Jurkat, Clone E6-1 (cell line): ENCODE measurements at places on chromosomes 13 and 19.

- DNase-seq: no peak
Measured at GRCh38 chr13:94329277-94329676, 150.2 kb downstream of the DCT start.

DNA sequence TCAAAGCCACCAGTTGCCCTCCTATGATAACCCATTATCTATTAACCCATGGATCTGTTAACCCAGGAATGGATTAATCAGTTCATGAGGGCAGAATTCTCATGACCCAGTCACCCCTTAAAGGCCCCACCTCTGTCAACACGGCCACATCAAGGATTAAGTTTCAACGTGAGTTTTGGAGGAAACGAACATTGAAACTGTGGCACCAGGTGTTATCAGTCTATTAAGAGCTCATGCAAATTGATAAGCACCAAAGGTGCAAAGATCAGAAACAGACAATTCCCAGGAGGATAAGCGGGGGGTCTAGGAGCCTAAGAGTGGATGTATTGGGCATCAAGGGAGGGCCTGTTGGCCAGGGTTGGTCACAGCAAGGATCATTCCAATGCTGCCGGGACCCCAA lies 19.9 kb upstream of the ELAVL1 start:
- DNase-seq: no peak

DNA sequence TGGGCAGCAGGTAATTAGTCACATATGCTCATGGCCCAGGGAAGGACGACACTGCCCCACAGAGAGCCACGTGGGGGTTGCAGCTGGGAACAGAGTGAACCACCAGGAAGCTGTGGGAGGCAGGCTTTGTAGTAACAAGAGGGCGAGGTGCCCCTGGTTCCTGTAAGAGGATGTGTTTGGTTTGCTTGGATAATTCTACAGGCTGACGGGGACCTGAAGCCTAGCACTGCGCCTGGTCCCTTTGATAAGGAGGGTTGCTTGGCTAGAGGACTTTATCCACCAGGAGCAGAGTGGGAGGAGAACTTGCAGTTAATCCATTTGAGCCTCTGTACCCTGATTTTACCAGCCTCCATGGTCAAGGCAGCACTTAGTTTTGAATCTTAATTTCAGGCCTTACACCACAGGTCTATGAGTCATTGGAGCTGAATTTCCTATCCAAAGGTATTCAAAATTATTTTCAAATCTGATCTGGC lies 67.4 kb upstream of the CLDN10 start:
- no peak for DNase-seq

DNA sequence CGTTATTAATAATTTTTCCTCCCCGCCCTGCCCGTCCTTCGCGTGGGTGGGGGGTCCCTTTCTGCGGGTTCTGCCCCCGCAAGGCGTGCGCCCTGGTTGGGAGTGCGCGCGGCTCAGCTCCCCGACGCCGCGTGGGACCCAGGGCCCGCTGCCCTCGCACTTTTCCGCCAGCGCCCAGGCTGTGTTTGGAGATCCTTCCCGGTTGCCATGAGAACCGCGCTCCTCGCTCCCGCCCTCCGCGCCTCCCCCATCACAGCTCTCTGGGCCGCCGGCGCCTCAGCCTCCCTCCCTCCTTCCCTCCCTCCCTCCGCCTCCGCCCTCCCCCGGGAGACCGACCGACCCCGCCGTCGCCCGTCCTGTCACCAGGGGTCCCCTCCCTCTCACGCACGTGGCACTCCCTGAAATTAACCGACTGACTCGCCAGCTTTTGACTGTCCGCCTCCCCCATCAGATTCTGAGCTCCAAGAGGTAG lies 2.4 kb upstream of the SSBP4 start:
- DNase-seq: peak; percentile 55

GRCh38 chr13:97268772-97269171 lies 46.6 kb downstream of the MBNL2 start:
- DNase-seq: no peak

GRCh38 chr19:19662871-19663255 lies 613 bp downstream of the ATP13A1 start:
- DNase-seq: no peak

- no peak for DNase-seq
Measured at GRCh38 chr13:77360032-77360685, 33.3 kb upstream of the MYCBP2 start.
